ENCODE measurements at places on chromosomes 2 and 18.

DNA sequence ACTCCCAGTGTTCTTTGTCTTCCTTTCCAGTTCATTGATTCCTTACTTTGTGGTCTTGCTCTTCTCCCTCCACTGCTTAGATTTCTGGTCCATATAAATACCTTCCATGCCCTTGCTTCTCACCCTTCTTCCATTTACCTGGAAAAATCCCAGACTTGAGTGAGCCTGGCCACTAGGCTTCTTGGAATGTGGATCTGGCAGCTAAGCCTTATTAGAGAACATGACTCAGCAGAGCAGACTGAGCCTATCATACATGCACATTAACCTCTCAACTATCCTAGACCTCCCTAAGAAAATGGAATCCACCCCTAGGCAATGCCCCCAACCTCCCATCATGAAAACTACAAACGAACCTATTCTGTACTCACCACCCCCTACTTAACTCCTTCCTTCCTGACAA is 127.7 kb downstream of the RHBDD1 start:
- no peak for DNase-seq

DNA sequence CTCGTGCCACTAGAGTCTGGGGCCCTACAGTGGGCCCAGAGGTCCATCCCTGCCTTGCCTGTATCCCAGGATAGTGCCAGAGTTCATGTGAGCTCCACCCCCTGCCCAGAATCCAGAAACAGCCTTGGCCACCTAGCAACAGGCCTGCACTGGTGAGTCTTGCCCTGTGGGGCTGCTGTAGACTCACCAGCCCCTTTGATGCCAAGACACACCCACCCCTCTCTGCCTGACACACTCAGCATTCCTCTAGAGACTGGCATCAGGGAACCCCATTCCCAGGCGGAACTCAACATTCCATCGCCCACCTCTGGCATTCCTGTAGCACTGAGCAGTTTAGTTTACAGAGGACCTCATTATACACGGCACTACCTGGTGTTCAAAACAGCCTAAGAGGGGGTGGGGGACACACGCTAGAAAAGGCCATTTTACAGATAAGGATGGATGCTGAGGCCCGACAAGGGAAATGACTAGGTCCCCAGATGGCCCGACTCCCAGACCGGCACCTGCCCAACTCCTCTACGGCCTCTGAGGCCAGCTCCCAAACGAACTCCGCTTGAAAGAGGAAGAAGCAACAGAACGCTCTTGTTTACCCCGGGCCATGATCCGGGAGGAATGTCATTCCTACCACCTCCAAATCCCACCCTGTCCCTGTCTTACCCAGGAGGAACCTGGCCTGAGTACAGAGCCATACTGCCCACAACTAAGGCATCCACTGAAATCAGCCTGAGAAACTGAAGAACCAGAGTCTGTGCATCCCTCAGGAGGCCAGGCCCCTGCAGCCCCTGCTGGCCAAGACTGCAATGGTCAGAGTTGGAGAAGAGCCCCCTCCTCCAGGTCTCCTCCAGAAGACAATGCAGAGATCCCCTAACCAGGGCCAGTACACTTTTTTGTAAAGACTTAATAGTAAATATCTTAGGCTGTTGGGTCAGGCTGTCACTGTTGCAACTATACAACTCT is 180.2 kb downstream of the TNS1 start:
- no peak for DNase-seq

GRCh38 chr18:32919799-32920198 is 147.0 kb upstream of the KLHL14 start:
- DNase-seq = no peak

DNA sequence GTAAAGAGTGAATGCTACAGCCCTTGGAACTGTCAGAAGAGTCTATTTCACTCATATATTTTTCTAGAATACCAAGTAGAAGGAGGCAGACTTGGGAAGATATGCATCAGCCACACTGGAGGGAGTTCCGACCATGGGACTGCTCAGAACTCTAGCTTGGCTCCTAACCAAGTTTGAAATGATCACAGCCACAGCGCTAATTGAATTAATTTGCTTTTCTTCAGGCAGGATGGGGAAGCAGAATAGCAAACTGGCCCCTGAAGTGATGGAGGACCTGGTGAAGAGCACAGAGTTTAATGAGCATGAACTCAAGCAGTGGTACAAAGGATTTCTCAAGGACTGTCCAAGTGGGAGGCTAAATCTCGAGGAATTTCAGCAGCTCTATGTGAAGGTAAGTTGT is 51.4 kb downstream of the VSNL1 start:
- DNase-seq = no peak

DNA sequence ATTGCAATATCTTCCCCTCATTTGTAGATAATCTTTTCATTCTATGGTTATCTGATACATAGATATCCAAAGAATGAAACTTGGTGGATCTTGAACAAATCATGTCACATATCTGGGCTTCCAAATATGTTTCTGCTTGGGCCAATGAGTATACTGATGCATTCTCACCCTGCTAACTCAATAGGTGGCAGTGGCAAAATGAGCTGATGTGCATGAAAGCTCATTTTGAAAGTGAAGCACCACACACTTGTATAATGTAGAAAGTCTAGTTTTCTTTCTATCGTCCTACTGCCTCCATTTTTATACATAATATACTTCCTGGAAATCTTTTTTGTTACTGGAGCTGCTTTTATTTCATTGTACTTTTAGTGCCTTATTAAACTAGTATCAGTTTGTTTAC is 208.2 kb downstream of the PRKCE start:
- no peak for DNase-seq

DNA sequence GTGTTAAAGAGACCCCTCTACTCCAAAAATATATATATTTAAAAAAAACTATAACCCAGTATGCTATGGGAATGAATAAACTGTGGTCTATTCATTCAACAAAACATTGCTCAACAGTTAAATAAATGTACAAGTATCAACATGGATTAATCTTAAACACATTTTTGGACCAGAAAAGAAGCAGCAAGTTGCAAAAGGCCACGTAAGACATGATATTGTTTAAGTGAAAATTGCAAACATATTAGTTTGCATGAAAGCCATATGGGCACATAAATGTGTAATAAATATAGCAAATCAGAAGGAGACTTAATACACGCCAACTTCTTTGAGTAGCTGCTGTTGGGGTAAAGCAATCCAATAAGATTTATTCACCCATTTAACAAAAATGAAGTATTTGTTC is 321.5 kb downstream of the FBXO15 start:
- no peak for DNase-seq

DNA sequence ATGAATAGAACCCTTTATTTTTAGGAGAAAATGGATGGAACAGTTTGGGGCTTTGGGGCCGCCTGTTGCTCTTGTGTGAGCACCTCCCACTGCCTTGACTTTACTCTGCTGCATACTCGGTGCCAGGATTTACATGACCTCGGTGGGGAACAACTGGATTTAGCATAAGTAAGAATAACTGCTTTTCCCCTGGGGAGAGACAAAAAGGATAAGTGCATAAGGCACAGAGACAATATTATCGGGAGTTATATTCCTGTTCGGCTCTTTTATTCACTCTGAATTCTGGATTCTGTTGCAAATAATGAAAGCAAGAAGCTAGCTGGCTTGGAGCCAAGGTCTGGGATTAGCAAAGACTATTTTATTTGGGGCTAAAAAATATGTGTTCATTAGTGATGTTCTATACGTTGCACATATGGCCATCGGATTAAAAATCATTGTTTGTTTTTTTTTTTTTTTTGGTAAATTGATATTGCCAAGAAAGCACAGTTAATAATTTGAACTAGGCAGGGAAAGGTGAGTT is 69.8 kb downstream of the CYBRD1 start:
- no peak for DNase-seq

GRCh38 chr2:154408786-154409185 is 289.7 kb upstream of the KCNJ3 start:
- no peak for DNase-seq

DNA sequence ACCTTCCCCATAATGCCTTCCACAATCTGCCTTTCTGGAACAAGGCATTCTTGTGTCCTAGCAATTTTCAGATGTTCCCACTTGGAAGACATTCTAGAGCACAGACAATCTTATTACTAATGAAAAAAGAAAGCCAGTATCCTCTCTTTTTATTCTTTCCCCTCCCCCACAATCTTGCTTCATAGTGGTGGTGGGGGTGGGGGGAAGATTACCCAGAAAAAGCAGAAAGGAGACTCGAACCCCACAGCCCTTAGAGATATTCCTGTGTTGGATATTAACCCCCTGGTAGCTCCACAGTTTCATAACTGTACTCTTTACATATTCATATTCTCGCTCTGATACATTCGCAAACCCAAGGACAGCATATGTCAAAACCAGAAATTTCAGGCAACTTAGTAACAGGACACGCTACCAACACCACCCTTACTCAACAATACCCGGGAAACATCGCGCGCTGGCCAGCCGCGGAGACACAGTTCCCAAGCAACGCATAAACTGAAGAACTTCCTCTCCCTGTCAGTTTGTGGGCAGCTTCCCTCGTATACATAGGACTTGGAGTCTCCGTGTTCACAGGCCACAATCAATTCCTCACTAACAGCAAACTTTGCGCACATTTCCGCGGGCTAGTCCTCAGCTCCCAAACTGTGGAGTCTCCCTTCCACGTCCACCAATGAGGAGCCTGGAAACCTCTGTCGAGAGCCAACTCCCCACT is 793 bp downstream of the NR4A2 start:
- peak; percentile 64 for DNase-seq

DNA sequence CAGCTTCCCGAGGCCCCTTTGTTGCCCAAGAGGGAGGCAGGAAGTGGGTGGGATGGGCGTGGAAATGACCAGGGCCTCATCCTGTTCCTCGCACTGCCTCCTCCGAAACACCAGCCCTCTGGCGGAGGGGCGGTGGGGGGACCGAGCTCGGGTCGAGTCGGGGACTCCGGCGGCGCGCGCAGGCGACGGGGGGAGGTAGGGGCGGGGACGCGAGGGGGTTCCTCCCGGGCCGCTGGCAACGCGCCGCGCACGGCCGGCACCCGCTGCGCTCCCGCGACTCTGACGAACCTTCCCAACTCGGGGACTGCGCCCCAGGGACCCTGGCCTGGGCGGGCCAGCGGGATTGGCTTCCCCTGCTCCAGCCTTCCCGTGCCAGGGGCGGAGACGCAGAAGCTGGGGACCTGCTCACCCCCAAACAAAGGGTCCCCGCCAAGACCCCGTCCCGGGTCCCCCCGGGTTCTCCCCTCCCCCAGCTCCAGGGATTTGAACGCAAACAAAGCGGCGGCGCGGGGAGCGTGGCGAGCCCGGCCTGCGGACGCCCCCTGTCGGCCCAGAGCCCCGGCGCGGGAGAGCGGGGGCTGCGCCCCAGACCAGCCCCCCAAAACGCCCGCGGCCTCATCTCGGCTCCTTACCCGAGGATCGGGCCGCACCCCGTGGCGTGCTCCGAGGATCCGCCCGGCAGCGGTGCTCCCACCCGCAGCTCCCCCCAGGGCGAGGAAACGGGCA is 1.2 kb downstream of the SEMA4C start:
- peak; percentile 82 for DNase-seq

DNA sequence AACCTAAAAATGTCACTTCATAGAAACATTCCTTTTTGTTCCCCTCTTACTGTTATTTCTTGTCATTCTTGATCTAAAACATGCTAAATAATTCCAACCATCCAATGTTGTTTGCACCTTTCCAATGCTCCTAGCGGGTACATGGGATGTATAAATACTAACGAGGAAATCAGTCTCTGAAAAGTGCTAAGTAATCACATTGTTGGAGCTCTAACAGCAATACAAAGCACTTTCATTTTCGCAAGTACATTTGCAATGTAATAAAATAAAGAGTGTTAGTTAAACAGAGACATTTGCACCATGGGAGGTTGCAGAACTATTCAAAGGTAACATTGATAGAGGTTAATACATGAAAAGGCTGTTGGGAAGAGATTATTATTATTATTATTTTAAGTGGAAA is 286.2 kb upstream of the ACVR2A start:
- no peak for DNase-seq
